ENCODE measurements at places on chromosomes 5 and 9.

GRCh38 chr9:4592295-4592694, 69.8 kb upstream of the PLPP6 start:
- DNase-seq: no peak

DNA sequence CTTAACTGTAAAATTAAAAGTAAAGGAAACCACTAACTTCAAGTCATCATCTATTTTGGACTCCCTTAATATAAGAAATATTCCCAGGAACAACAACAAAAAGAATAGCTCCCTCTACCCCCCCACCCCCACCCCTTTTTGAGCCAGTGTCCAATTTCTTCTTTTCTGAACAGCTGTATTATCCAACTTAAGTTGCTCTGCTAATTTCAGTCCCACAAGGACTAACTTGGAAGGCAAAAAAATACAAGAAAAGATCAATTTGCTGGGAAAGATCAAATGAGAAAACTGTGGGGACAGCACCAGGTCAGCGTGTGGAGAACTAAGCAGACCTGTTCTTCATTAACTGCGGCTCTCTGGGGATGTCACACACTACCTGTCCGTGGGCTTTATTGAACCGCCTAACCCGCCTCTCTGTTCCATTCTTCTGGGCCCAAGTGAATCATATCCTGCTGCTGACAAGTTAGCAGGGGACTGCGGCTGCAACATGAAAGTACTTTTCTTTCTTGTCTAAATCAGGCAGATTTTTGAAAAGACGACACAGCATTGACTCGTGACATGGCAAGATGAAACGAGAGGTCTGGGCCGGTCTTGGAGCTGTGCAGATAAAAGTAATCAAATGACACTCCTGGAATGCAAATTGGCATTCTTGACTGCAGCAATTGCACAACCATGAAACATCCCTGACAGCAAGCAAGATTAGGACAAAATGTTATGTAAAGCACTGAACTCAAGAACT, 2.7 kb downstream of the BNC2 start:
- DNase-seq: no peak

DNA sequence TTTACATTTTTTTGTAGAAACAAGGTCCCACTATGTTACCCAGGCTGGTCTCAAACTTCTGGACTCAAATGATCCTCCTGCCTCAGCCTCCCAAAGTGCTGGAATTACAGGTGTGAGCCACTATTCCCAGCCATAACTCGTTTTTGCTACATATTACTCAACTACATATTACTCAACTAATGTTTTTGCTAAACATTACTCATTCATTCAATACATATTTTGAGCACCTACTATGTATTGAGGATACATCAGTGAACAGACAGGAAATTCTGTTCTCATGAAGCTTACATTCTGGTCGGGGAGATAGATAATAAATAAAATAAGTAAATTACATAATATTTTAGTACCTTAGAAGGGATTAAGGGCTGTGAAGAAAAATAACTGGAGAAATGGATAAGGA, 34.9 kb upstream of the STOM start:
- DNase-seq: no peak

DNA sequence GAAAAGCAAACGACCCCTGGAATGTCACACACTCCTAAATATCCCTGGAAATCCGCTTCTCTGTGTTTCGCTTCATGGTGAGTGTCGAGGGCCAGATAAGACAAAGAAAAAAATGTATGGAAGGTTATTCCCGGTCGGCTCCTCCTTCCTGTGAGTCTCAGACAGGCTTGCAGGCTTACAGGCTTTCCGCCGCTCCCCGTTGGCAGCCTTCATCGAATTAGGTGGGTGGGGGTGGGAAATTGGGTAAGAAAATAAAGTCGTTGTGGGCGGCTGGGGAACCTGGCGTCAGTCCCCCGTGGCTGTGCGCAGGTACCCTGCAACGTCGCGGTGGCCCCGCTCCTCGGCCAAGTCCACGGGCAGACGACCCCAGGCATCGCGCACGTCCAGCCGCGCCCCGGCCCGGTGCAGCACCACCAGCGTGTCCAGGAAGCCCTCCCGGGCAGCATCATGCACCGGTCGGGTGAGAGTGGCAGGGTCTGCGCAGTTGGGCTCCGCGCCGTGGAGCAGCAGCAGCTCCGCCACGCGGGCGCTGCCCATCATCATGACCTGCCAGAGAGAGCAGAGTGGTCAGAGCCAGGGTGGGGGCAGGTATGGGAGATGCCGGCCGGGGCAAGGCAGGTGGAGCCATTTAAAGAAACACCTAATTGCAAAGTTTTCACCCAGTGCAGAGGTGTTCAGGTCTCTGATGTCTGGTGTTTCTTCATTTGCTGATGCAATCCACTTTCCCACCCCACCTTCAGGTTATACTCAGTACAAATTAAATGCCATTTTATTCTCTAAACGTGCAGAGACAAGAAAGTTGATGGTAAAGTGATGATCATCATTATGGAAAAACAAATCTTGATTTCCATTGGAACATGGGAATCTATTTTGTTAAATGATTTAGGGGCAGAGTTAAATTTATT, 3.2 kb downstream of the CDKN2B start:
- DNase-seq: no peak

DNA sequence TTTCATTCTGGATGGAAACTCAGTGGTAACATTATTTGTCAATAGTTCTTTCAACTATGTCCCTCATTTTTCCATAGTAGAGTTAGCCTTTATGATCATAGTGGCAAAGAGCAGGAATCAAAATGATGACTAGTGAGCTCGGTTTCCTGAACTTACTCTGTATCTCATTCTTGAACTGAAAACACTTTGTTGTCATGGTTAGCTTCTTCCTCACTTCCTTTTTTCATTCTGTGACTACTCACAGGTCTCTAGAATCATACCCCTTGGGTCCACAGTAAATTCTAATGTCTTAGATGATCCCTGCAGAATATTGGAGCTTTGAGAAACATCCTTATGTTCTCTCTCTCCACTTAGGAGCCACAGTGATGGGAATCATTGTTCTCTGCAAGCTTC, 29.4 kb upstream of the RECK start:
- DNase-seq: no peak

- no peak for DNase-seq
Observed at GRCh38 chr9:38482918-38483592, 58.8 kb upstream of the IGFBPL1 start.

DNA sequence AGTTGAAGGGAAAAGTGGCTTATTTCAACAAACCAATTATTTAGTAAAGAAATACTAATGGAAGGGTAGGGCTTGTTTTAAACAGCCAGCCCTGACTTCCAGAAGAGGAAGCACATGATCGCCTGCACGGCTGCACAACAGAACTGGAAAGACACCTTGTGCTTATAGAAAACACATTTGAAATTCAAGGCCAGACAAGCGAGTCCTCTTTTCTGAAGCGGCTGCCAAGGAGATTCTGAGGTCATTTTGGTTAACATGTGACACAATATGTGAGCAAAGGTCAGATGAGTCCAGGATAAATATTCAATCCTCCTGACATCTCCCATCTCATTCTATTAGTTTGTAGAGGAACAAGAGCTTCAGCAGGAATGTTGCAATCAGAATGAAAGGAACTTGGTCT, 461.4 kb upstream of the ST8SIA4 start:
- no peak for DNase-seq

DNA sequence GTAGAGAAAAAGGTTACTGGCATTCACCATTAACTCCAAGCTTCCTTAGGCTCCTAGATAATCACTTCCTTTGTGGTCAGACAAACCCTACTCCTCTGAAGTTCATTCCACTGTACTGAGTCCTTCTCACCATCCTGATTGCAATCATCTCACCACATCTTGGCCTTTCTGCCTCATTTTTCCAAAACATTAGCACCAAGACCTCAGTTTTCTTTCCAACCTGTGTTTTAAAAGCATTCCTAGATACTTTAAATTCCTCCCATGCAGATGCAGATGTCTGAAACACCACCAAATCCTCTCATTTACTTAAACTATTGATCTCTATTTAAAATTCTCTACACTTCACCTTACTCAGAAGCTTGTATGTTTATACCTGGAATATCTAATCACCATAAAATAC, 961.3 kb upstream of the CTNND2 start:
- no peak for DNase-seq

- DNase-seq: no peak
Observed at GRCh38 chr5:150573867-150574817, 66.2 kb downstream of the NDST1 start.

GRCh38 chr5:156800929-156801328, 49.2 kb upstream of the PPP1R2B start:
- DNase-seq: no peak

- no peak for DNase-seq
Observed at GRCh38 chr5:13511442-13511841, 433.0 kb downstream of the DNAH5 start.

- no peak for DNase-seq
Observed at GRCh38 chr5:60649288-60649917, 50.6 kb downstream of the DEPDC1B start.

- DNase-seq: no peak
Observed at GRCh38 chr5:161544350-161544765, 2.2 kb downstream of the GABRB2 start.

DNA sequence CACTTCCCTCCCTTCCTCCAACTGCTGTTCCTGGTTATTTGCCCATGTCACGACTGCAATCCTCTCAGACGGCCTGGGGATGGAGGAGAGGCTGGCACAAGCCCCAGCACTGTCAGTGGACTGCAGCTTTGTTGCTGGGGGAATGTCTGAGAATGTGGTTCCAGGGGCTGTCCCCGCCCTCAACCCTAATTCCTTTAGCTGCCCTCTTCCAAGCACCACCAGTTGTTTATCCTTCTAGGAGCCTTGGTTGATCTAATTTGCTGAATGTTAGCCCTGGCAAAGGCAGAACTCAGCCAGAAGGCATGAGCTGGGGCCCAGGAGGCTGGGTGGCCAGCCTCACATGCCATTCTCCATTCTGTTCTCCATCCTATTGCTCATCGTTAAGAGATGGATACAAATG, 51.6 kb downstream of the ADAM19 start:
- DNase-seq: no peak

DNA sequence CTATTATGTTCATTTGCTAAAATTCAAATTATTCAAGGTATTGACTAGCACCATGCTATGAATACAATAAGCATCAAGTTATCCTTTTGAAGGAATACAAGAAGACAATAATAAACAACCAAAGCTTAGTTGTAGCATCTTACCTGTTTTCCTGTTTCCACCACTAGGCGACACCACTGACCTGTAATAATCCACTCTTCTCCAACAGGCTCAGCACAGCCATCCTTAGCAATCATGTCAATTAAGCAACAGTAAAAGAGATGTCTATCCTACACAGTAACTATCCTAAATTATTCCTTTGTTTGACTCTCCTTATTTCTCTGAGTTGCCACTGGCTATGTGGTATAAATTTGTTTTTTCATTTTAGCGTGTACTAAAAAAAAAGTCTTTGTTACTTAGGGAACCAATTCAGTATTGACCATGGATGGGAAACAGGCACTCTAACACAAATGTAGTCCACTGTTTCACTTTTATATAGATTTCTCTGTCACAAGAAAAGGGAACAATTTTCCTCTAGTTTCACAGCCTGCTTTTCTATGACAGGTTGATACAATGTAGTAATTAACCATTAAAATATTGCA, 46.2 kb downstream of the PCA3 start:
- peak; percentile 41 for DNase-seq

DNA sequence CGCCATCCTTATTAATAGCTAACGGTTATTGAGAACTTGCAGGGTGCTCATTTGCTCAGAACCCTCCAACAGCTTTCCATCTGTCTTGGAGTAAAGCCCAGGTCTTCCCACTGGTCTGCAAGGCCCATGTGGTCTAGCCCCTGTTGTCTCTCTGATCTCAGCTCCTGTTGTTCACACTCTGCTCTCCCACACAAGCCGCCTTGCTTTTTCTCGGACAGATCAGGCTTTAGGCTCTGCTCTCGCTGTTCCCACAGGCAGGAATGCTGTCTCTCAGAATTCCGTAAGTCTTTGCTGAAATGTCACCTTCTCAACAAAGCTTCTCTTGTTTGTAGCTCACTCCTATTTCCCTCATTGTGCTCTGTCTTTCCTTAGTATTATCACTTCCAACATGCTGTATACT, 34.3 kb downstream of the GPR107 start:
- DNase-seq: no peak

DNA sequence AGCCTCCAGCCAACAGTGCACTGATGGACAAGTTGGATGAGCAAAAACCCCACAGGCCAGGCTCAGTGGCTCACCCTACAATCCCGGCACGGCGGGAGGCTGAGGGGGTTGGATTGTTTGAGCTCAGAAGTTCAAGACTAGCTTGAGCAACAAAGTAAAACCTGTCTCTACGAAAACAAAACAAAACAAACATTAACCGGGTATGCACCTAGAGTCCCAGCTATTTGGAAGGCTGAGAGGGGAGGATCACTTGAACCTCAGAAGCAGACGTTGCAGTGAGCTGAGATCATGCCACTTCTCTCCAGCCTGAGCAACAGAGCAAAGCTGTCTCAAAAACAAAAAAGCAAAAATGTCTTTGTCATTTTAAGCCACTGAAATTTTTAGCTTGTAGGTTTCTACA, 55.1 kb upstream of the DMRT1 start:
- DNase-seq: no peak

DNA sequence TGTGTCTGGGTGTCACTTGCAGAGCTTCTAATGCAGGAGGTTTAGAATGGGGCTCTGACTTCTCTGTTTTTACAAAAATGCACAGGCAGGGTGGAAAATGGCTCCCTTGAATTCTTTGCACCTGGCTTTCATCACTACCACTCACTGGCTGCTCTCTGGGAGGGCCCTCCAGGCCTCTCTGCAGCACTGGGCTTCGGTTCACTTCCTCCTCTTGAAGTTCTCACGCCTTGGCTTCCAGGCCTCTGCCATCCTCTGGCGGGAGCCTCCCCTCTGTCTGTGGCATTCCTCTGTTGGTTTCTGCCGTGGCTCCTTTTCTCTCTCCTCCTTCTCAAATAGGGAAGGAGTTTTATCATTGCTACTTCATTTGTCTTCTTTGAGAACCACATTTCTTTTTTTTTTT, 2.8 kb upstream of the PRLR start:
- DNase-seq: no peak
